ENCODE measurements at places on chromosomes 6 and 20.

DNA sequence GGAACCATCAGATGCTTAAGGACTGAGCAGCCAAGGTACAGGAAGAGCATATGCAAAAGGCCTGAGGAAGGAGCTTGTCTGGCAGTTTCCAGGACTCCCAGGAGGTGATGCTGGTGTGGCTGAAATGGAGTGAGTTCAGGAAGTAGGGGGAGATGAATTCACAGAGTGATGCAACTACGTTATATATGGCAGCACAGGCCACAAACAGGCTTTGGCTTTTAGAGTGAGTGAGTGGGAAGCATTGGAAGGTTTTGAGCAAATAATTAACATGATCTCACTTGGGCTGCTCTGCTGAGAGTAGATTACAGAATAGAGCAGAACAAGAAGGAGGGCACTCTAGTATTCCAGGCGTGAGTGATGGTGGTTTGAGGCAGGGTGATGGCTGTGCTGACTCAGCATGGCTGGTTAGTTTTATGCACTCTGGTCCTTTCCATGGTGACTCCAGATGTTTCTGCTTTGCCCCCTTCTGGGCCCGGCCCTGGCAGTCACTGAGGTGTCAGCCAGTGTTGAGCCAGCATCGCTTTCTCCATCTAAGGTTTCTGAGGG lies 6.5 kb downstream of the BTN2A2 start:
- no peak for DNase-seq

- no peak for DNase-seq
These were observed 76.9 kb downstream of the ANKRD6 start for GRCh38 chr6:89509777-89510281.

DNA sequence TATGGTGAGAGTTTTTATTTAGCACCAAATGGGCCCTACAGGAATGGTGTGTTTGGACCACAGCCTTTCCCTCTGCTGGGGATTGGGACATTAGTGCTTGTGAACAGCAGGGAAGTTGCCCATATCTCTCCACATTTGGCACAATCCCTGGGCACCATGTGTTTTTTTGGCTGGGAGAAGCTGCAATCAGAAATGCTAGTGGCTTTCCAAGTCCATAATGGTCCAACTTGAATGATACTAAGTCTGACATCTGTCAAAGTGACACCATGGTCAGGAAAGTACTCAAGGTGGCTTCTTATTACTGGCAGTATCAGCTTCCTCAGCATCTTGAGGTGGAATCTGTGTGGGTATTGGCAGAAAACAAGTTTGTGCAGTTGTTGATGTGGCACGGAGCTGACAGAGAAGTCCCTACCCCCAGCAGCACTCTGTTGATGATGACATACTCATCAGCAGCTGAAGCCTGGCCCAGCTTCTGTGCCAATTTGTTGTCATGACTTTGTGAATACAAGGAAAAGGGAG lies 53.0 kb downstream of the SASH1 start:
- DNase-seq: peak; percentile 62

DNA sequence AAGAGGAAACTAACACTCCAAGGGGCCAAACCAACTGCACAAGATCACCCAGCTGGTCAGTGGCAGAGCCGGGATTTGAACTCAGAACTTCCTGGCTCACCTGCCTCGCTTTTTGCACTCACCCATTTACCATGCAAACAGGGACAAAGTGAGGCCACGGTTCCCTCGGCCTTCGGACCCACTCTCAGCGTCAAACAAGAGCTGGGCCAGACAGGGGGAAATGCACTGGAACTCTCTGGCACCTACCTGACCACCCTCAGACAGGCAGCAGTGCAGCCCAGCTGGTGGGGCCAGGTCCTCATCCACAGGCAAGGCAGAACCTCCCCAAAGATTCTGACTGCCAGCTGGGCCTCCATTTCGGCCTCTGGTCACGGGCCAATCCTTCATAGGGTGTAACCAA lies 93.7 kb upstream of the SRSF6 start:
- no peak for DNase-seq

DNA sequence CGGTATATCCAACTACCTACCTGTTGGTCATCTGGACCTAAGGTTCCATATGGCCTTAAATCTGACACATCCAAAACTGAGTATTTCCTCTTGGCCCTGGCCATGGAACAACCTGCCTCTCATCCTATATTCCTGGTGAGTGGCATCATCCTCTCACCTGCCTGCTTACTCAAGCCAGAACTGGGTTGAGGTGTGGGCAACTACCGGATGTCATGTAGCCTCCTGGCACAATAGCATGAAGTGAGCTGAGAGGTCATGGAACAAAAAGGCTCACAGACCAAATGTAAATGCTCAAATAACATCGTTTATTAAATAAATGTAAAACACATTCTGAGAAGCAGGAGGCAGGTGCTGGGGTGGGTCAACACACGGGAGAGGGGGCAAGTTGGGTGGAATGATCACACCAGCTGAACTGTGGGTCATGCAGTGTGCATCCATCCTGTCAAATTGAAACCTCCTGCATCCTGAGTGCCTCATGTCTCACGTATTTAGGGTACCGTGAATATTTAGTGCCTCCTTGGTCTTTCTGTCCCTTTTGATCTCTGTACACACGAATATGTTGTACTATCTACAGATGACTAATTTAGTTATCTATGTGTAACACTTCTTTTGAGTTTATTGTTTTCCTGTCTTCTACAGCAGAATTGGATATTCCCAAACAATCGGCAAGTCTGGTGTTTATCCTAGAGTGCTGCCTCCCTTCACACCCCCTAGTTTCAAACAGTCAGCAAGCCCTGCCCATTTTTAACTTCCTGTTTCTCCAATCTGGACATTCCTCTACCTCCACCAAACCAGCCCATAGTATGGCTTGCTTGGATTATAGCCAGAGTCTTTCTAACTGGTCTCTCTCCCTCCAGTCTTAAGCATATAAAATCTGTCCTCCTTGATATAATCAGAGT lies 7.9 kb upstream of the POU5F1 start:
- DNase-seq: no peak

DNA sequence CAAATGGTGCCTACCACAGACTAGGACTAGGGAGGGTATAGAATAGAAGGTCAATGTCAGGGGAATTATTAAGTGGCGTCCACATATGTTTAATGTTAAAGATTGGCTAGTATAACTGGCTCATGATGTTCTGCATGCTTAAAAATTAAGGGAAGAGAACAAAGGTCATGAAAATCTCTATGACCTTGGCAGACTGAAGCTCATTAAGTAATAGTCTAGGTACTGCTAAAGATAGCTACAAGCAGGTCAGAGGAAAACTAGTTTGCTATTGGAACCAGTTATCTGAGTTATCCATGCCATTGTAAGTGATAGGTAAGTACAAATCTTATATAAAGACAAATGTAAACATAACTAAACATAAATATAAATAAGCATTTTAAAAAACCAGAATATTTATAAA lies 32.9 kb upstream of the PRSS35 start:
- no peak for DNase-seq

DNA sequence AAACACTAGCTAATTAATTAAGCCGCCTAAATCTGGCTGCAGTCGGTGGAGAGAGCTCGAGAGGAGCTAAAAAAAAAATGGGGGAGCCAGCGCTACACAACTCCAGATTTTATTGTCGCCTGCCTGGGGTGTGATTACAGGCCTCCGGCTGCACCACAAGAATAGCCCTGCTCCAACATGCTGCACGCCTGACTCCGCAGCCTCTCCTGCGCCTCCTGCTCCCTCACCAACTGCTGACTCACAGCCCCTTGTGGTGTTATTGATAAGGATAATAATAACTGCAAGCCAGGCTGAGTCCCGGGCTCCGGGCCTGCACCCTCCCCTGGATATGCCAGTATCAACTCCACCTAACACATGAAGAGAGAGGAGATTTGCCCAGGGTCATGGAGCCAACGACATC lies 16.8 kb downstream of the SIRPA start:
- DNase-seq: no peak

GRCh38 chr6:7131390-7131789 lies 23.6 kb downstream of the RREB1 start:
- DNase-seq: no peak

DNA sequence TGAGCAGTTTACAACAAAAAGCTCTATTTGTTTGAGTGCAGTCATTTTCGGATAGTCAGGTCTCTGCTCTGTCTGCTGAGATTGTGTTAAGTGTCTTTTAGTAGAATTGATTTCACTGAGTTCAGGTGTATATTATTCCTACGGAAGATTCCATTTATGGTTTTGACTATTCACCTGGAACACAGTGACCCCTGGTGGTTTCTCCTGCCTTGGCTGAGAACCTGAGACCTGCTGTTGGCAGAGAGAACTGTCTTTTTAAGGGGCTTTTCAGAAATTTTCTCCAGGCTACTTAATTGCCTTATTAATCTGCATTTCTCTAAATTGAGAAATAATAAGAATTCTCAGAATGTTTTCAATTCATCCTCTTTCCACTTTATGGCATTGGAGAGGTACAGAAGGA lies 508.0 kb downstream of the TBC1D32 start:
- DNase-seq: peak; percentile 12

- peak; percentile 83 for DNase-seq
These were observed 170.2 kb upstream of the ZNF217 start for GRCh38 chr20:53763707-53764414.

DNA sequence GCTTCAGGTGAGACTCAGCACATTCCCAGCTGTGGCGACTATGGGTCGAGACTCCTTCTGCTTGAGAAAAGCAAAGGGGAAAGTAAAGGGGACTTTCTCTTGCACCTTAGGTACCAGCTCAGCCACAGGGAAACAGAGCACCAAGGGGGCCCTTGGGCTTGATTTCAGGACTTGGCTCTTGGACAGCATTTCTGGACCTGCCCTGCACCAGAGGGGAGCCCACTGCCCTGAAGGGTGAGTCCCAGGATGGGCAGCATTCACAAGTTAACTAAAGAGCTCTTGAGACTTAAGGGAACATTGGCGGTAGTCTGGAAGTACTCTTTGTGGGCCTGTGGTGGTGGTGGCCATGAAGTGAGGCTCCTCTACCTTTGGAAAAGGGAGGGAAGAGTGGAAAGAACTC lies 50.3 kb upstream of the RCAN2 start:
- DNase-seq: no peak

DNA sequence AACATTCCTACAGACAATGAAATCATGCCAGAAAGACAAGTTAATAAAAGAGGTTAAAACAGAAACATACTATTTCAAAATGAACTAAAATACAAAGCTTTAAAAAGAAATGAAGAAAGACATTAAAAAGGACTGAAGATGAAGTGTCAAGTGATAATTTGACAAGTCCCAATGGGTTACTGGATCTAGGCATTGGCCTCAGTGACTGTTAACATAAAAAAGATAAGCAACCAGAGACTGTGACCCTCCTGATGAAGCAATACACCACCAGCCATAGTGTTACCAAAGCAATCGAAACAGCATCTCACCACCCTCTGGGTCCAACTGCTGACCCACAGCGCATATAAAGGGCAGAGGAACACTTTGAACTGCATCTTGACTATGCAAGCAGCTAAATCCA lies 130.3 kb downstream of the FIG4 start:
- no peak for DNase-seq

DNA sequence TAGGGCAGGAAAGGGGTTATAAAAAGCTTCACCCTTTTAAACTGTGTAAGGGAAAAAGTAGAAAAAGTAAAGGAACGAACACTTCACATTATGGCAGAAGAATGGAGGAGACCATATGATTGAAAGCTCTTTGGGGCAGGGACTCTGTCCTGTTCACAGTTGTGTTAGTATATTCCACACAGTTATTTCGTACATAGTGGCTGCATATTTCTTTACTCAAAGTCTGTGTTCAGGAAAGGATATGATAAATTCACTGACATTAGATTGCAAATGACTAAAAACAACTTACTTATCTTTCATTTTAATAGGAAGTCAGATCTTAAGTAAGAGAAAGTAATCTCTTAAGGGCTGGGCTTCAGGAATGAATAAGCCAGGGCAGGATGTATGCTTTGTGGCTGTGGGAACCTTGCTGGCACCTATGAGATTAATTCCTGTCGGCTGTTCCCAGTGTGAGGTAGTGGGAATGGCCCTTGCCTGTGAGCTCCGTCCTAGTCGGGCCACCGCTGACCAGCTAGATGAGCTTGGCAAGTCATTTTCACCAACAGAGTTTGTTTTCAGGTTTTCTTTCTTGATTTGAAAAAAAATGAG lies 11.2 kb downstream of the PPP1R14C start:
- no peak for DNase-seq

DNA sequence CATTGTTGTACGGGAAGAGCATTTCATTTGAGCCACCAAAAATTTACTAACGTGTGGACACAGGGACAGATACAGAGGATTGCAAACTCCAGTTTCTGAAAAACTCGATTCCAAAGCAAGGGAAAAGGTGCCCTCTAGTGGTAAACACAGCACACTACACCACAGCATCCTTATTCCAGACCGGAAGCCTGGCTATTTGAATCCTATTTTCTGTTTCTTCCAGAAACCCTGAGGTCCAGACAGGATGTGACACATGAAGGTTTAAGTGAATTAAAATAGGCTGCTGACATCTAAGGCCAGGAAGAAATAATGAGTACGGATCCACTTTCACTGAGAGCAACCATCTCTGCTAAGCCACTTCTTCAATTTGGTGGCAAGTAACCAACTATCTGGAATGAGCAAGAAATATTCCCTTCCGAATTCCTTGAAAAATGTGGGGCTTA lies 31.8 kb upstream of the GMPR start:
- peak; percentile 93 for DNase-seq

- no peak for DNase-seq
These were observed 81.2 kb upstream of the VSTM2L start for GRCh38 chr20:37821696-37822095.

GRCh38 chr6:122393351-122393896 lies 6.0 kb upstream of the HSF2 start:
- DNase-seq: no peak

- DNase-seq: no peak
These were observed 33.3 kb upstream of the CITED2 start for GRCh38 chr6:139407718-139408222.

DNA sequence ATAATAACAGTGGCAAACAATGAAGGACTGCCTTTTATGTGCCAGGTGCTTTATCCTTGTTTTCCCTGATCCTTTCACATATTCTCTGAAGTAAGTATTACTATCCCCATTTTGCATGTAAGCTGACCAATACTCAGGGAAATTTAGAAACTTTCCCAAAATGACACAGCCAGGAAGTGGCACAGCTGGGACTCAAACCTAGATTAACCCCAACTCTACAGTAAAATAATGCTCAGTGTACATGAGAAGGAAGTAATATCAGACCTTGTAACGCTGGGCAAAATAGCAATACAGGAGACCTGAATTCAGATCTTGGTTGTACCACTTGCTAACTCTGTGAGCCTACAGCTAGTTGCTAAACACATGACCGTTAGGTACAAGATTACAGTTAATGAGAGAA lies 26.8 kb upstream of the NRSN1 start:
- DNase-seq: no peak

- no peak for DNase-seq
These were observed 1323.0 kb upstream of the GJE1 start for GRCh38 chr6:140809694-140810101.

DNA sequence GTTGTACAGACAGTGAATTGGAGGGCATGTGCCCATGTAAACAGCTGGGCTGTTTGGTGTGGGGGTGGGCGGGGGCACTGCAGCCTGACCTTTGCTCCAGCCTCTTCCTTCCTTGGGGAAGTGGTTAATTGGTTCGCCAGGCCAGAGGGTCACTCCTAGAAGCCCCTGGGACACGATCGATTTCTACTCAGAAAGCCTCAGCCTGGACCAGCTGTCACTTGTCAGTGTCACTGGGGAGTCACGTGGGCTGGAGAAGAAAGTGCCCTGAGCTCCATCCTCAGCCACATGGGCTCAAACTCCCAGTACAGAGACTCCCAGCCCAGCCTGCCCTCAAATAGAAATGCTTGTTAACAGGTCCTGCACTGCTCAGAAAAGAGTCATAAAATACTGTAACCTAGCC lies 423.8 kb upstream of the SULF2 start:
- DNase-seq: no peak

- no peak for DNase-seq
These were observed 11.8 kb upstream of the TUBB2B start for GRCh38 chr6:3239110-3239830.

- no peak for DNase-seq
These were observed 6.1 kb upstream of the SLC35B3 start for GRCh38 chr6:8441452-8441851.
